ENCODE measurements at places on chromosomes 2 and 18.
A peak's percentile ranks its signal among the peaks of the same experiment; 100 is the strongest.

GRCh38 chr18:48979944-48980890, 29.5 kb upstream of the SMAD7 start:
- no peak for DNase-seq

GRCh38 chr2:11073251-11073650, 82.0 kb upstream of the SLC66A3 start:
- no peak for DNase-seq

- no peak for DNase-seq
These were observed 1118.2 kb downstream of the DPP10 start for GRCh38 chr2:115560666-115561065.

GRCh38 chr2:95012881-95013550, 12.5 kb upstream of the MAL start:
- no peak for DNase-seq

DNA sequence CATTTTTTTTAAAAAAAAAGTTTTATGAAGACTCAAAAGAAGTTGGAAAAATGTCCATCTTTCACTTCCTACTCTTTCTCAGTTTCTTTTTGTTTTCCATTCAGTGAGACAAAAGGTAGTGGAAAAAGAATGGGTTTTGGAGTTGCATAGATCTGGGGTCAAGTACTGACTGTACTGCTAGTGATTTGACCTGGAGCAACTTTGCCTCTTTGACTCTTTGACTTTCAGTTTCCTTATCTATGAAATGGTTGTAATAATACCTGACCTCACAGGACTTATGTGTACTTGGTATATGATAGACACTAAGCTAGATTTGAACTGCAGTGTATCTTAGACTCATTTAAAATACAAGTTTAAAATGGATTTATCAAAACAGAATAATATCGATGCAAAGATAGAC, 3.5 kb upstream of the KCNE4 start:
- DNase-seq = no peak

GRCh38 chr2:70456585-70457495, 96.8 kb downstream of the TGFA start:
- DNase-seq = no peak

- DNase-seq = no peak
These were observed 3.9 kb upstream of the TMBIM1 start for GRCh38 chr2:218296200-218296599.

DNA sequence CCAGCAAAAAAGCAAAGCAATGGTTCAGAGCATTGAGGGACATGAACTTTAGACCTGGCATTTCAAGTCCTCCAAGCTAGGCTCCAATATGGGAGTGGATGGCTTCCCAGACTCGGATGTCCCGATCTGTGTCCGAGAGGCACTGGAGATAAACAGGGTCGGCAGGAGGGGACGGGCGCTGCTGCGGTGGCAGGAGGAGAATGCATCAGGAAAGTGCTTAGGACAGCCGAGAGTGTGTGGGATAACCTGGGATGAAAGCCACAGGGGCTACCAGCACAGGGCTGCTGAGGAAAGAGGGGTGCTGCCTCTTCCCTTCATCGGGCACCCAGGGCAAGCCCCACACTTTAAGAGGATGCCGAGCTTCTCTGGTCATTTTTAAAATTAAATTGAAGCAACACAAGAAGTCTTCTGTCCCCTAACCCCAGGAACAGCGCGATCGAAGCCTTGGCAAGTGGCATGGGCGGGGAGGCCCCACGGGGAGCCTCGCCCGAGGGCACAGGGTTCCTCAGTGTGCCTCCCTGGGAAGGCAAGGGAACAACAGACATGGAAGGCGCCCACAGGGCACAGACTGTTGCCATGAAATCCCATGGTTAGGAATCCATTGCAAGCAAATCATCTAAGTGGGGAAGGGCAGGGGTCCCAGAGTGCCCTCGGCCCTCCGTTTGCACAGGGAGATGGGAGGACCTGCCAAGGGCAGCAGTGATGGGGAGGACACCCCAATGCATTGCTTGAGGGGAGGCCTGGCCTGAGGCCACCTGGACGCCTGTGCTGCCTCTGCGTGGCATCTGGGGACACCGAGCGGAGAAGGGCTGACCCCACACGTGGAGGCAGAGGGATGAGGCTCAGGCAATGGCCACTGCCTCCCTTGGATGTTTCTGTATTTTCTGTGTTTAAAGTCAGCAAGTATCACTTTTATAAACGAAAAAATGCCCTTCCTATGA, 78.5 kb upstream of the GPC1 start:
- no peak for DNase-seq

DNA sequence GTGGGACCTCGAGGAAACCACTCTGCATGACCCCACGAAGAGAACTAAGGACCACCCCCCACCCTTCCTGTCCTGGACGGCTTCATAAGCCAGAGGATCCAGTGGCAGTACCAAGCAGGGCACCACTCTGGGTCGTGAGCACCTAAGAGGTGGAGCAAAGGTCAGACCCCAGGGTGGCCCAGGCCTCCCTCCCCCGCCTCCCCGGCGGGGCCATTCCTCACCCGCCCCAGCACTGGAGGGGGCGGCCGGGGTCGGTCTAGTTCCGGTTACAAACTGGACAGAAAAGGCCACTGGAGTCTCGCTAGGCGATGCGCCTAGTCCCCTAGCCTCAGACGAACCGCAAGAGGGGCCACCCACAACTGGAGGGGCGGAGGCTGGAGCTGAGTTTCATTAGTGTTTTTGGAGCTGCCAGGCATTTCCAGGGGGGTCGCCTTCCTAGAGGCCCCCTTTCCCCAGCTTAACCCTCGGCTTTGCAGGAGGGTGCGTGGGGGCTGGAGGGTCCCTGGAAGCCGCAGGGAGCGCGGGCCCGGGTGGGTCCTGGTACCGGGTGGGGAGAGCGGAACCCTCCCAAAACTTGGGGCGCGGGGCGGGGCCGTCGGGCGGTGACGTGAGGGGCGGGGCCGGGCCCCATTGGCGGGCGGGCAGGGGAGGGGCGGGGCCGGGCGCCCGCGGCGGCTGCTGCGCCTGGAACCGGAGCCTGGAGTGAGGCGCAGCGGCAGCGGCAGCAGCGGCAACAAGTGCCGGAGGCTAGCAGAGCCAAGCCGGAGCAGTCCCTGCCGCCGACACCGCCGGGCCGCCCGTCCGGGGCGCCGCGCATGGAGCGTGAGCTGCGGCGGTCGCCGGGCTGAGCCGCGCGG, at the start of gene B3GNT2:
TSS of gene B3GNT2 (plus strand) at position 695 of the 857 bp plus-strand sequence. CDS start 26,106 bp downstream, outside the sequence.
- DNase-seq = peak; percentile 80

DNA sequence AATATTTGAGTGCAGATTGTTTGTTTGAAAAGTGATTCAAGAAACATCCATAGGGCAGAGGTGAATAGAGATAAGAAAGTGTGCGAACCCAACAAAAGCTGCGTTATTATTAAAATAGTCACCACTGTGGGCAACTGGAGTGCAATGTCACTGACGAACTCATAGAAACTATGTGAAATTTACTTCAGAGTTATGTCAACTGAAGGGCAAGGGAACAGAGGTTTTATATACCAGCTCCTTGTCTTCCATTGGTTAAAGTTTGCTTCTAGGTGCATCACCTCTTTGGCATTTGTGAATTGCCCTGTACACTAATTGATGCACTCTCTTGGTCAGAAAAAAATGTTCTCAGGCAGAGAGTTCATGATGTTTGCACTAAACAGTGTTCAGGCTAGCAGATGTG, 110.5 kb upstream of the NYAP2 start:
- no peak for DNase-seq

GRCh38 chr18:27595113-27595838, 410.2 kb upstream of the CHST9 start:
- no peak for DNase-seq

DNA sequence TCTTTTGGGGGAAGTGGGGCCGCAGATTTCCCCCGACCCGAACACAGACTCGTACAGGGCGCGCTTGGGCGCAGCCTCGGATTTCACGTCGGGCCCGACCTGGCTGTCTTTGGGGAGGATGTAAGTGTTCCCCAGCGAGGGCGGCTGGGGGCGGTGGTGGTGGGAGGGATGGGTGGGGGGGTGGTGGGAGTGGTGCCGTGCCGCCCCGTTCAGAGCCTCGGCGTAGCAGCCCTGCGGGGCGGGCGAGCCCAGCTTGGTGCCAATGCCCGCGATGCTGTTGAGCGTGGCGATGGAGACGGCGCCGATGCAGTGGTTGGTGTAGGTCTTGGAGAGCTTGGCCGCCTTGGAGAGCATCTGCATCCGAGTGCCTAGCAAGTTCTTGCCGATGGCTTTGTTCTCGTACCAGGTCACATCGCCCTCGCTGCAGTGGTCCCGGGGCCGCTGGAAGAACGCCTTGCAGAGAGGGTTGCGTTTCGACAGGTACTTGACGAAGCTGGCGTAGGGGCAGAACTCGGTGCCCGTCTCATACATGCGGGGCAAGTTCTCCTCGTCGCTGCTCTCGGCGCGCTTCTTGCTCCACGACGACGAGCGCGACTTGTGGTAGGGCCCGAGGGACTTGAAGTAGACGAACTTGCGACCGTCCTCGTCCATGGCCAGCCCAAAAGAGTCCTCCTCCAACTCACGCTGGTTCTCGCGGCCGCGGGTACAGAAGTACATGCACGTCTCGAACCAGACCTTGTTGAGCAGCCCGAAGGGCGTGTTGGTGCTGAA, 1.3 kb downstream of the KCTD1 start:
- DNase-seq = no peak

DNA sequence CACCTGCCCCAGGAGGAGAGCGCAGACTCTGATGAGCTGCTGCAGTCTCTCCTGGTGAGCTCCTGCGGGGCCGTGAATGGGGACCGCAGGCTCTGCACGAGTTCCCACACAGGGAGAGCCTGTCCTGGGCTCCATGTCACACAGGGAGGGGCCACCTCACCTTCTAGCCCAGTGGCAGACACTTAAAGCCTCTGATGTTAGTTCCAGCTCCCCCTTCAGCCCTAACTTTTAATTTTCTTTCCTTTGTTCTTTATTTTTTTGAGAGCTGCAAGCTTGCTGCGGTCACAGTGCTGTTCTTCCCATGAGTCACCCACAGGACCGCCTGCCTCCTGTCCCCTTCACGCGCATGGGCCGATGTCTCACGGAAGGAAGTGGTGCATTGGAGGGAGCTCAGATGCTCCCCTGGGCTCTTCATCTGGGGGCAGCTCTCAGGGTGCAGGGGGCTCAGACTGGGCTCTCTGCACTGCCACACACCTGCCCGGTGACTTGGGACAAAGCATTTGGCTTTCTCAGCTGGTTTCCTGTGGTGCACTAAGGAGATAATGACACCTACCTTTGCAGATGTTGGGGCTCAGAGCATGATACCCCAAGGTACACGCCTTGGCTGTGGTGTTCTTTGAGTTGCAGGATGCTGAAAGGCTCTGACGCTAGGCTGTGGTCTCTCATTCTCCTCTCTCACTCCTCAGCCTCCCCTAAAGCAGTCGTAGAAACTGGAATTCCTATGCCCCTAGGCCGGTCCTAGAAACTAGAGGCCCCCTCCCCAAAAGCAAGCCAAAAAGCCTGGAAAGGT, 37.2 kb upstream of the PXDN start:
- DNase-seq = peak; percentile 38

- no peak for DNase-seq
These were observed 730.8 kb downstream of the DCC start for GRCh38 chr18:53070788-53071187.

GRCh38 chr2:209868271-209868994, 96.8 kb downstream of the UNC80 start:
- DNase-seq = no peak

DNA sequence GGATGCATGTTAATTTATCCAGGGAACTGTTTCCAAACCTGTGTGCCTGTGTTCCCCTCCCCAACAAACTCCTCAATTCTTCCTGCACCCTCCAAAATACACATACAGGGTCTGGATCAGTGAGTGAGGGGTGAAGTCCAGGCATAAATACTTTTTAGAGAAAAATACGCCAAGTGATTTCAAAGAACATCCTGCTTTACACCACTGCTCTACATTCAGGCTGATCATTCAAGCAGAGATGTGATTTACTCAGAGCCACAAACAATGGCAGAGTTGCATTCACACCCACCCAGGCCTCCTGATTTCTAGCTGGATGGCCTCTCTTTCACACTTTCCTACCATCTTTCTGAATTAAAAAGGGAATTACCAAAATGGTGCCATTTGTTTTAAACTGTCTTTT, 289.5 kb upstream of the SLC14A2 start:
- DNase-seq = no peak

GRCh38 chr2:96498021-96498431, 7.1 kb downstream of the NEURL3 start:
- DNase-seq = no peak

- DNase-seq = no peak
These were observed 19.8 kb upstream of the SMAD4 start for GRCh38 chr18:51010218-51010617.

GRCh38 chr2:27582129-27582694, 630 bp upstream of the ZNF512 start:
- no peak for DNase-seq

GRCh38 chr18:8368512-8369217, 240.6 kb upstream of the RAB12 start:
- no peak for DNase-seq

DNA sequence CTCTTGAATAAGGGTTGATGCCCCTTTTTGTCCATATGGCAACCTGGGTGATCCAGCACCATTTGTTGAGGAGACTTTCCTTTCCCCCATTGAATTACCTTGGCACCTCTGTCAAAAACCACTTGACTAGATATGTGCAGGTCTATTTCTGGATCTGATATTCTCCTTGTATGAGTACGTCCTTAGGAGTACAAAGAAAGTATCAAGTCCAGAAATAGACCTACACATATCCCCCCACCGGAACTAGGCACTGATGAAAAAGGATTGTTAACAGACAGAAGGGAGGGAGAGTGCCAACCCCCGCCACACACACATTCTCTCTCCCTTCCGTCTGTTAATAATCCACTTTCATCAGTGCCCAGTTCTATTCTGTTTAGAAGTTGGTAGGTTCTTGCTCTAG, 225.0 kb downstream of the TMEM163 start:
- DNase-seq = no peak

DNA sequence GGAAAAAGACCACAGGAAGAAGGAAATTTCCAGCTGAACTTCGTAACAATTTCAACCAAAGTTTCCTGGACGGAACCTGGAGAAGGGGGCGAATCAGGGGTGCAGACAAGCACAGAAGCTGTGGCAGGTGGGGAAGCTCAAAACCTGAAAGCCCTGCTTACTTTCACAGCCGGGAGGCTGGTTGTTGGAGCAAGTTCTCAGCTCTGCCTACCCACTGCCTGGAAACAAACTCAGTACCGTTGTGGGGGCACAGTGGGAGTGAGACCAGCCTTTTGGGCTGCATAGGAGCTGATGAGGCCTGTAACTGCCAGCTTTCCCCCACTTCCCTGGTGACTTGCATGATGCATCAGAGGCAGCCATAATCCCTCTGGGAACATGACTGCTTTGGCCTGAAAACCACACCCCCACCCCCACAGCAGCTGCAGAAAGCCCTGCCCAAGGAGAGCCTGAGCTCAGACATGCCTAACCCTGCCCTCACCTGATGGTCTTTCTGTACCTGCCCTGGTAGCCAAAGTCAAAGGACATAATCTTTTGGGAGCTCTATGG, 207.0 kb upstream of the VWC2L start:
- no peak for DNase-seq

- no peak for DNase-seq
These were observed 43.5 kb upstream of the ACVR1C start for GRCh38 chr2:157672129-157672528.

DNA sequence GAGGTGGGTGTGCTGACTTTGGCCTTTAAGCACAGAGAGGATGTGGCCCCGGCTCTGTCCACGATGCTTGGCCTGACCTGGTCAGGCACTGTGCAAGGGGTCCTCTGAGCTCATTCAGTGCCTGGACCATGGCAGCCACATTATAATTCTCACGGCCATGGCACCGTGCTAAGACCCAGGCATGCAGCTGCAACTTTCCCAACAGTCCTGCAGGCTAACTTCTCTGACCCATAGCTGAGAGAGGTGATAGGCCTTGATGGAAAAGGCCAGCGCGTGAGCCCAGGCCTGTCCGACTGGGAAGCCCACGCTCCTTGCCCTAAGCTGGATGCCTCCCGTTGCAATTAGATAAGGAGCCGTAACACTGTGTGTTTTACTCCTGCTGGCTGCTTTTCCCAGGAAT, 99.9 kb downstream of the TFCP2L1 start:
- DNase-seq = no peak

All from stimulated activated CD8-positive, alpha-beta memory T cell treated with anti-CD3 and anti-CD28 coated beads, Interleukin-12 subunit alpha, Interleukin-12 subunit beta, amount 100 ng/mL, for 4 hours (primary cell).